NCI-H1417 treated with DMSO at 0.1 percent for 48 hours (cell line): ENCODE measurements at places on chromosomes 6 and 20.

DNA sequence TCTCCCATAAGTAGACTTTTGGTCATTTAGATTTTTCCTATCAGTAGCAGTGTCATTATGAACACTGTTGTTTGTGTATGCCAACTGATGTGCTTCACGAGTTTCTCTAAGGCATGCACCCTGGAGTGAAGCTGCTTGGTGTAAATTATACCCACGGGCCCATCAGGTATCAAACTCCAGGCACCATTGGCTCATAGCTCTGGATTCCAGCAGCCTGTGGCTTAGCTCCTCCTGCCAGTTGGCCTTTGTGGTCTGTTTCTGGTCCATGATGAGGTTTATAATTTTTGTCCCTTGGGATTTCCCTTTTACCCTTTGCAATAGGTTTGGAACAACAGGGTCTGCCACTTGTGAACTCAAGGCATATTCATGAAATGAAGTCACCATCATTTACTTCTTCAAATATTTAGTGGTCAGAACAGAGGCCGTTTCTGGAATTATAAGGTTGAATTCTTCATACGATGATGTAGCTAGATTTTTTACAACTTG is 350.5 kb downstream of the PRL start:
- DNase-seq = no peak

DNA sequence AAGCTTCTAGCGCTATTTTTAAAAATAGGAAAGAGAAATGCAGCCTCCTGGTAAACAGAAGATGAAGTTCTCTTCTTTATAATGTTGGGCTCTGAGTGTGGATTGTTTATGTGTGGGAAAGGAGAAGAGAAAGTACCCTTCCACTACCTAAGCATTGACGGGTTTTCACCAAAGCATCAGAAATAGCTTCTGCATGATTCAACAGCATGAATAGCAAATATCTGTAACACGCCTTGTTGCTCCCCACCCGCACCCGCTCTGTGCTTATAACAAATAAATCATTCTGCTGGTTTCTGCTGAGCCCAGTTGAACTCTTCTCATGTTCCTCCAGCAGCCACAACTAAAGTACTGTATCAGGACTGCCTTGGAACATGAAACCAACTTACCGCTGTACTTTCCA is 20.7 kb downstream of the TXLNB start:
- DNase-seq = no peak

DNA sequence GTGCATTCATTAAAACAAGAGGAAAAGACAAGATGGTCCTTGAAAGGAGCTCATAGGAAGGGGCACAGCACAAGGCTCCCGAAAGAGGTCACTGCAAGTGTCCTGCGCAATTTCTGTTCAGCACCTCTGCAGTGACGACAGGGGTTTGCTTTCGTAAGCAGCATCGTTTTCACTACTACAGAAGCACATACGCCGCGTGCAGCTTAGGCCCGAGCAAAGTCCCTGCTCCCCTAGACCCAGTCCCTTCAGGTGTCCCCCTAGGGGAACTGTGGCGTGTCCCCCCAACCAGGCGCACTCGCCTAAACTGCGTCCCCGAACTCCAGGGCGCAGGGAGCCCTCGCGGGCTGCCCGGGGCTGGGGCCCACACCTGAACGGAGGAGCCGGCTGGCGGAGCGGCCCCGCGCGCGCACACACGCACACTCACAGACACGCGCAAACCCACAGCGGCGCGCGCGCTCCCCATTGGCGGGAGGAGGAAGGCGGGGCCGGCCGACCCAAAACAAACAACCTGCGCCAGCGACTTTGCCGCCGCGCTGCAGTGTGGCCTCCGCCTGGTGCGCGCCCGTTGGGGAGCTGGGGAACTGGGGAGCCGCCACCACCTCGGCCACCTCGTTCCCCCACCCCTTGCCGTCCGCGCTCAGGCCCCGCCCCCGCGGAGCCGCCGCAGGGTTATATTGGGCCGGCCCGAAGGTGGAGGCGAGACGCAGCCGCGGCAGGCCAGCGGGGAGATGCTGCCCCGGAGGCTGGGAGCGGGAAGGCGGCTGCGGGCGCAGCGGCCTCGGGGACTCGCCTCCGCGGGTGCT is at the start of gene FOXQ1:
TSS of gene FOXQ1 (plus strand) at position 699 of the 803 bp plus-strand sequence. CDS start 607 bp downstream, outside the sequence.
- DNase-seq = no peak

- DNase-seq = no peak
Observed at GRCh38 chr6:156820089-156820798, 43.1 kb downstream of the ARID1B start.

- DNase-seq = no peak
Observed at GRCh38 chr20:25316506-25317190, 68.8 kb downstream of the PYGB start.

- no peak for DNase-seq
Observed at GRCh38 chr6:39402239-39402751, 79.8 kb upstream of the KCNK16 start.

- DNase-seq = no peak
Observed at GRCh38 chr20:43440531-43440930, 17.2 kb upstream of the SRSF6 start.

- no peak for DNase-seq
Observed at GRCh38 chr20:33209789-33210188, 7.4 kb upstream of the BPIFA3 start.

DNA sequence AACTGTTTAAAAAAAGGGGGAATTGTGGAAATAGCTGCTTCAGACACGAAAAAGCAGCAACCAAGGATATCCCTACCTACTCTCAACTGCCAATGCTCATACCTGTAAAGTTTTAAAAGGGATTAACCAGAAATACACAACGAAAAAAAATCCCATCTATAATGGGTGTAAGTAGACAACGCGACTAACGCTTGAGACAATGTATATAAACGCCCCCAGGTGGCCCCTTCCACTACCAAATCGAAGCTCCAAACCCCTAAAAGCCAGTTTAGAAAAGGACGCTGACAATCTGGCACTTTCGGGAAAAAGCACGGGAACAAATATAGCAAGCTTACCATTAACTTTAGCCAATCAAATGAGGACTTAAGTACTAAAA is 94.5 kb upstream of the BTN3A2 start:
- DNase-seq = no peak

- DNase-seq = no peak
Observed at GRCh38 chr20:63117661-63118302, 98.1 kb downstream of the YTHDF1 start.

- no peak for DNase-seq
Observed at GRCh38 chr20:22579711-22580697, 4.4 kb downstream of the FOXA2 start.

- DNase-seq = no peak
Observed at GRCh38 chr6:150877928-150878327, 12.4 kb downstream of the MTHFD1L start.

DNA sequence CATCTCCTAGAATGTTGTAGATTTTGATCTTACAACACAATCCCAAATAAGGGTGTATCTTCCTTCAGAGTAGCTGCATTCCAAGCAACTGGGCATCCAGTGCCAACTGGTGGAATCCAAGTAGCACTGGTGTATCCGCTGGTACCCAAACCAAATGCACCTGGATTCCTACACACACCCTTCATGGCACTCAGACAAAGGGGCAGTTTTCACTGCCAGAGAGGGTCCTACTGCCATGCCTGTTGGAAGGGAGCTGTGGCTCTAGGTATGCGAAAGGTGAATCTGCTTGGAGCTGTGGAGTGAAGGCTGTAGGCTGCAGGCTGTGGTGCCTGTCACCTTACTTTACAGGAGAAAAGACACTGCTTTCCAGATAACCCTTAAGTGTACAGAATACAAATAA is 17.0 kb upstream of the CLDN20 start:
- no peak for DNase-seq

- DNase-seq = no peak
Observed at GRCh38 chr20:9059931-9060330, 9.0 kb upstream of the PLCB4 start.

- no peak for DNase-seq
Observed at GRCh38 chr6:151534576-151534975, 40.8 kb downstream of the CCDC170 start.

DNA sequence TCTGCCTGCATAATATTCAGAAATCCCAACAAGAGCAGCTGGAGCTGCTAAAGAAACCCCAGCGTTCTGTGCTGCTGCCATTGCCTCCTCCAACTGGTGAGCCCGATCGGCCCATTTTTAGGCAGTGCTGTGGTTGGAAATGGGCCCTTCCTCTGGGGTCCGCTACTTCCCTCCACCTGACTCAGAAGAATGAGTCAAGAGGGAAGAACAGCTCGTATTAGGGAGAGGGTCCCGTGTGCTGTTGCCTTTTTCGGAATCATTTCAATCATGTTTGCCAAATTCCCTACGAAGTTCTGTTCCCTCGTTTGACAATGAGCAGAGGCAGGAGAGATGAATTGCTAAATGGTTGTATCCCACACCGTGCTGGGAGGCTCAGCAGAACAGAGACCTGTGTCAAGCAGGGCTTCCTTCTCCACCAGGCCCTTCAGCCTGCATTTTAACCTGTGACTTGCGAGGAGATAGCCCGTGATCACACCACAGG is 38.4 kb downstream of the THBS2 start:
- DNase-seq = no peak

DNA sequence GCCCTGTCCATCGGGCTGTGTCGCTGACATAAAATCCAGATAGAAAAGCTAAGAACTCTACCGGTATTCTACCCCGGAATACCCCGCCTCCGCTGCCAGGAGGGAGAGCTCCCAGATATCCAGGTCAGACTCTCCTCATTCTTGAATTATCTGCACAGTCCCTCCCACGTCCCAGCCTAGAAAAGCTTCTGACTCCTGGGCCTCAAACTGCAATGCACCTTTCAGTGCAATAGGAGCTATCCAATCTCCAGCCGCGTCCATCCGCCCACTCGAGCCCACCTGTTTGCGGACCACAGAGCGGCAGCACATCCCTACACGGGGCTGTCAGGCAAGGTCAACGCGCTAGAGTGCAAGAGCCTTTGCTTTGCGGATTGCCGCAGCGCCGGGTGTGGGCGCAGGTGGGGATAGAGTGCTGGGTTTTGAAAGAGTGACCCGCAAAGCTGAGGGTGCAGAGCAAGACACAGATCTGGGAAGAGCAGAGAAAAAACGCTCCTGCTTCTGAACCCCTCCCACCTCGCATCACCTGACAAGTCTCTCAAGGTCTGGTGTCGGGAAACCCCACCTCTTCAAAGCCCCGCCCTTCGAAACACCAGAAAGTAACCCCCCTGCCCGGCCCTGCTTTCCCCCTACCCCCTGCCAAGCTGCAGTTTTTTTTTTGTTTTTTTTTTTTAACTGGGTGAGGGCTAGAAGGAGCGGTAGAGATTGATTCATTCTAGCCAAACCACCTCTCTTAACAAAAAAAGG is 1.3 kb downstream of the TAPBP start:
- peak; percentile 43 for DNase-seq

GRCh38 chr6:168018664-168019063 is 21.2 kb downstream of the KIF25 start:
- no peak for DNase-seq

- no peak for DNase-seq
Observed at GRCh38 chr20:50237349-50237748, 46.7 kb downstream of the CEBPB start.

DNA sequence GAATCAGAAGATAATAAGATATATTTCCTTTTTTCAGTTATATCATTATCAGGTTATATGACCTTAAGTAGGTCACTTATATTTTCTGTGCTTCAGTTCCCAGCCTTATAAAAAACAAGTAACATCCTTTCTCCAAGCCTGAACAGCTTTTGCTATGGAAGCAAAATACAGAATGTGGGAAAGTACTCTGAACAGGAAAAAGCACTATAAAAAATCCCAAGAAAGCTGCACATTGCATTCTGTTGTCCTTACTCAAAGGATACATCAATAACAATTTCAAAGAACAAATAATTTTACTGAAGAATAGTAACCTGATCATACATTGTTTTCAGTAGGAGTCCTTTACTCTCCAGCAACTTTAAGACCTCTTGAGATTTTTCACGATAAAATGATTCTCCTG is 56.4 kb downstream of the SLC35A1 start:
- no peak for DNase-seq

DNA sequence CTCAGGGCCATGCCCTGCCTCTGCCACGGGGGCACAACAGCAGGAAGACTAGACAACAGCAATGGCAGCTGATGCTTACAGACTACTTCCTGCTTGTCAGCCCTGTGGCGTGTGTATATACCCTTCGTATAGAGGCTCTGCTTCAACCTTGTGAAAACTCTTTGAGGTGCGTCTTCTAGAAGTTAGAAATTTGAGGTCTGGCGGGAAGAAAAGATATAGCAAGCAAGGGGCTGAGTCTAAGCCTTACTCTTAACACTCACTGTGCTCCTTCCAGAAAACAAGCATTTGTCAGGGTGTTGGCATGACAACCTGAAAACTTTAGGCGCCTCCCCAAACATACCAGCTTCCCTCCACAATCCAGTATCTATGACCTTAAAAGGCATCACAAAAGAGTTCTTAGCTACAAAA is 33.3 kb downstream of the JPH2 start:
- no peak for DNase-seq

DNA sequence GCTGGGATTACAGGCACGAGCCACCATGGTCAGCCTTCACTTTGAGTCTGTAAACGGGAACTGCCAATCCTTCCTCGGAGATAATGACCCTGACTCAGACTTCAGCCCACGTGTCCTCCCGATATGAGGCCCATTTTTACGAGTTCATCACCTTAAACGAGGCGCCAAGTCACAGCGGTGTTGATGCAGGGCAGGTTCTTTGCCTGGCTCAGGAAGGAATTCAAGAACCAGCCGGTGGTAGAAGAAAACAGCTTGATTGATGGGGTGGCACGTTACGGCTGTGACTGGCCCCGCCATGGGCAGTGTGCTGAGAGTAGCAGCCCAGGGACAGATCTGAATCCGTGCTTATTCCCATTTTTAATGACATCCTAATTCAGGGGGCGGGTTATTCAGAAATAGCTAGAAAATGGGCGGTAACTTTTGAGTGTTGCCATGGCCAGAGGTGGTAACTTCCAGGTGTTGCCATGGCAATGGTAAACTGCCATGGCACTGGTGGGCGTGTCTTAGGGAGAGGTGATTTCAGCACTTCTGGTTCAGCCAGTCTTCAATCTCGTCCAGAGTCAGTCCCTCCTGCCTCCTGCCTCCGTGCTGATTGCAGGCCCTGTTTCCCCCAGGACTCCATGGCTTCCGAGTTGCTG is 9.1 kb upstream of the MAP1LC3A start:
- DNase-seq = no peak

- no peak for DNase-seq
Observed at GRCh38 chr6:14423330-14423729, 305.8 kb downstream of the CD83 start.
